Stimulated activated CD4-positive, alpha-beta T cell treated with anti-CD3 and anti-CD28 coated beads, Interleukin-15, amount 100 ng/mL, for 1 hour (primary cell): ENCODE measurements at places on chromosomes 3 and 15.

DNA sequence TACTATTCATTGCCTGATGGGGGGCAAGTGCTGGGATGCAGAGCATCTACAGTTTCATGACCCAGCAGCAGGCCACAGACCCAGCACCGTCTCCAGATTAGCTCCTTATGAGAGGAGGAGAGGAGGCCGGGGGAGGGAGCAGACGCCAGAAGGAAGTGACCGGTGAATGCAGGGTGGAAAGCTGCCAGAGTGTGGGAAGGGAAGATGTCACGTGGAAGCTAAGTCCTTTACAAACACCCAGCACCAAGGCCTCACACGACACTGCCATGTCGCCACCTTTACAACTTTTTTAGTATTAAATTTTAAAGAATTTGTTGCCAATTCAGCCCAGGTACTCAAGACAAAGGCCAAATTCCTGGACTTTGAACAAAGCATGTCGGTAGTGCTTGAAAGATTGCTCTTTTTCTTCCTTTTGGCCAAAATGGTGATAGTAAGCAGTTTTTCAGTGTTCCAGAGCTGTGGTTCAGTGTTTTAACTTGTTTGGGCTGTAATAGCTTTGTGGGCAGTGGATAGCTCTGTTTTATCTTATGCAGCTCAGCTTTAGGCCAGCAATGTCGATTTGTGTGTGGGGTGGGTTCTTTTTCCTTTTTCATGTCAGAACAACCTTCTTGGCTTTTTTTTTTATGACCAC lies 58.2 kb downstream of the ZBTB38 start:
- DNase-seq = no peak

- no peak for DNase-seq
These were observed 757.3 kb downstream of the SI start for GRCh38 chr3:164320962-164321361.

GRCh38 chr3:107956991-107957900 lies 133.6 kb downstream of the CD47 start:
- no peak for DNase-seq

DNA sequence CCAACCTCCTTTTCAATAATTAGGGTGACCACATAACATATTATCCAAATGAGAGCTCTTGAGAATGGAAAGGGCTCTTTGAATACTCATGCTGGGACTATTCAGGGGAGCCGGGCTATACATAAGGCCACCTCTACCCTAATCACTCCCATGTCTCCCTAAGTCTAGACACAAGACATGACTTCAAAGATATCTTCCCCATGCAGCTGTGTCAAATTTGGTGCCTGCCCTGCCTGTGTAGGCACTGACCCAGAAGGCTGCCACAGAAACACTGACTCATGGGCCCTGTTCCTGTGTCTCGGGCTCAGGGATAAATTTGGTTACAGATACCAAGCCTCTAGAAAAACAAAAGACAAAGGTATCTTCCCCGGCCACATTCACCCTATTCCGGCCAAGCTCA lies 70.3 kb downstream of the MYLK start:
- no peak for DNase-seq
